ENCODE measurements at places on chromosomes 7 and 10. TPM values are rescaled to one million over a fixed set of nuclear protein-coding genes. Genes with fewer than 3 reads are reported as not detected.
A peak's percentile ranks its signal among the peaks of the same experiment; 100 is the strongest.

GRCh38 chr7:46386428-46387399, 465.6 kb upstream of the IGFBP3 start:
- no peak for DNase-seq

DNA sequence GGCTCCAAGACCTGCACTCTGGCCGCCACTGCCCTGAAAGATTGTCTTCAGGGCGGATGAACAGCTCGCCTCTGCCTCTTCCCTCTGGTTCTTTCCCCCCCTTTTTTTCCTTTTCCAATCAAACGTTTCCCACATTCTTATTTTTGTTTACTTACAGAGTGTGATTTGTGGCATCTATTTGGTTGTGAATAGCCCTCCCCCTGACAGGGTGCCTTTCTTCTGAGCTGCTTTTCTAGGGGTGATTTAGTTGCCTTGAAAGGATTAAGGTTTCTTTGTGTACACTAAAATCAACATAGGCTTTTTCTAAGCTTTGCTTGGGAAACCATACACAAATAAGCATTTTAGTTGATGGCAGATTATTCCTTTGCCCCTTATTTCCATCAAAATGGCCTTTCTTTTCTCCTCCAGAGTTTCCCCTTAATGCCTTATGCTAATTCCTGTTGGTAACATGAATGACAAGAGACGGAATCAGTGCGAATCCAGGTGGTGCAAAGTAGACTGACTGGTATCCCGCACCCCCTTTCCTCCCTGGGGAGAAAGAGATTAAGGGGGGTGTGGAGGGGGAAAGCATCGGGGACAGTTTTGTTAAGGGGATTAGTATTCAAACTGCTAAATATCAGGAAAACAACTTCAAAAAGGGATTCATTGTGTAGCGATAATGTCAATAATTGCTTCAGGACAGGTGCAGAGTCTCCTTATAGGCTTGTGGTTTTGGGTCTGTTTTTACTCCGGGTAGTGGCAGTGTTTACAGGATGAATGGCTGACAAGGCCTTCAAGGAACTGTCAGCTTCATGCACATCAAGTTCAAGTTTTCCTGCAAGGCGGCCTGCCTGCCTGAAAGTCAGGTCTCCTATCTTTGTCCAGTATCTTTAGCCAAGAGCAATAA, 431.6 kb upstream of the GALNT17 start:
- DNase-seq, result no peak

- DNase-seq, result no peak
Observed at GRCh38 chr7:19707240-19707639, 1.6 kb downstream of the POLR1F start.

DNA sequence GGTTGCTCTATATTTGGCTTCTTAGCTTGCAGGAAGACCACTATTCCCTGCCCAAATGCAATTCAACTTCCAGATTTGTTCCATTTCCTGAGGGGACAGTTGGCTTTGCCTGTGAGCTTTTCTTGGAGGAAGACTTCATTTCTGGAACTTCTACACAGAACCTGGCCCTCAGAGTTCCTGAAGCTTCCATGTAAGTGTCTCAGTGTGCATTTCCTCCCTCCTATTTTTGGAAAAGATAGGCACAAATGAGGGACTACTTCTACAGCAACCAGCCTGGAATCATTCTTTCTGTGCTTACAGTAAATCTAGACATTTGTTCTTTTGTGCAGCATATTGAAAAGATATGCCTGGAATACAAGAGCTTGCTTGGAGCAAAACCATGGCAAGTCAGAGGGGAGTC, 164.3 kb downstream of the CREB5 start:
- DNase-seq, result no peak

- DNase-seq, result no peak
Observed at GRCh38 chr10:23725548-23725947, 286.7 kb downstream of the OTUD1 start.

CCL24 gene
- not detected for total RNA-seq

TRPV6 gene
- not detected for total RNA-seq

- no peak for DNase-seq
Observed at GRCh38 chr10:96352027-96352426, 6.8 kb downstream of the OPALIN start.

GIMAP4 gene
- total RNA-seq, result 88.3 TPM

DNA sequence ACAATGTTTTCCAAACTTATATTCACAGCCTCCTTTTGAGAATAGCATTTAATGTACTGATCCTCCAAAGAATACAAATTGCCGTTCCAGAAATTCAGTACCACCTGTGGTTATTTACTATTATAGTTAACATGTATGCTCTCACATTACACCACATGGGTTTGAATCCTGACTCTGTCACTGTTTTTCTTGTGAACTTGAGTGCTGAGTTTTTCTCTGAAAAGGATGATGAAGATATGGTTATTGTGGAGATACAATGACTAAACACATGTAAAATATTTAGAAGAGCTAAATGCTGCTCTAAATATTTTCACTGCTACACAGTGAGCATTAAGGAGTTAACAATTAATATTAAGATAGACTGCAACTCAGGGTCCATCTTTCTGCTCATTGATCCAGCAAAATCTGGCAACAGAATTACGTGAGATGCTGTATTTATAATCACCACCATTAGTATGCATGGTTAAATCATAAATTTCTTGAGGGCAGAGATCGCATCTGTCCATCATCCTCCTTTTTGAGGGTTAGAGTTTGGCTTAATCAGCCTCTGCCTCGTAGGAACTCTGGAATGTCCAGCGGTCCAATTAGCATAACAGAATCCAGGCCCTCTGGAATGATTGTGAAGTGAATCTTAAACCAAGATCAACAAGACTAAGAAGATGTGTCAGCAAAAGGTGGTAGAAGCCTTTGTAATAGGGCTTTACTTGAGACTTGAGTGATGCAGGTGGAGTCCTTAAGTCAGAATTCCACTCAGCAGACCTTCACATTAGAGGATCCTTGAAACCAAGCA, 152.8 kb downstream of the MACC1 start:
- no peak for DNase-seq

DNA sequence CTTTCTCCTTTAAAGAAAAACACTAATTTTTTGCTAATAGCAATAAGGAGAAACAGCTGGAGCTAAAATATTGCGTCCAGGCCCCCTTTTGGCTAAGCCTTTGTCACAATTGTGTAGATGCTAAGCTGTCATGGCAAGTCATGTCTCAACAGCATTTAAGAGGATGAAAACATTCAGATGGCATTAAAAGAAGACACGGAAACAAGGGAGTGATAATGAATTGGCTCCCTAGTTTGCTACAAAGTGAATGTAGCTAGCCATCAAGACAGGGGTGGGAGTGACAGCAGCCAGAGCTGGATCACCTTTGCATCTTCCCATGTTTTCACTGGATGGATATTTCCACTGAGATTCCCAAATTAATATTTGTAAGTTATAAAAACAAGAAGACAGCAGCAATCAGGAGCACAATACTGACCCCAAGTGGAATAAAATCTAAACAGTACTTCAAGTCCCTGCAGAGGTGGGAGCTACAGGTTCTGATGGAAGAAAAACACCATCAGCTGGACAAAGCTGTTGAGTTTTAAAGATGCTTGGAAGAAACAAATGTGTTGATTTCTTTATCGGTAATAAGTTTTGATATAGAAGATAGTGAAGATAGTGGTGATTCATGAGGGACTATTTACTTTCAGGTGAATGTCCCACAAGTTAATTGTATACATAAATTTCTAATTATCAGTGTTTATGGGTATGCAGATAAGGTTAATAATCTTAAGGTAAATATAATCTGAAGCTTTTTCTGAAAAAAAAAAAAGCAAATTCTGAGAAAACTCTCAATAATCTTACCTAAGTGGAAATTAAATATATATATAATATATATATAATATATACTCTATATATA, 129.4 kb downstream of the SLC16A9 start:
- DNase-seq, result no peak

MBL2 gene
- not detected for total RNA-seq

GRCh38 chr10:70087616-70088307, 35.1 kb downstream of the MACROH2A2 start:
- DNase-seq, result no peak

GRCh38 chr7:45028138-45028919, 28.3 kb downstream of the CCM2 start:
- DNase-seq, result peak; percentile 42

ATG9B gene
- total RNA-seq, result 12.6 TPM

GRCh38 chr7:128030654-128031611, at the start of gene LRRC4:
Gene LRRC4 (minus strand): TSS chr7:128031437. CDS start chr7:128030640, 797 bp downstream.
- DNase-seq, result peak; percentile 43

DNA sequence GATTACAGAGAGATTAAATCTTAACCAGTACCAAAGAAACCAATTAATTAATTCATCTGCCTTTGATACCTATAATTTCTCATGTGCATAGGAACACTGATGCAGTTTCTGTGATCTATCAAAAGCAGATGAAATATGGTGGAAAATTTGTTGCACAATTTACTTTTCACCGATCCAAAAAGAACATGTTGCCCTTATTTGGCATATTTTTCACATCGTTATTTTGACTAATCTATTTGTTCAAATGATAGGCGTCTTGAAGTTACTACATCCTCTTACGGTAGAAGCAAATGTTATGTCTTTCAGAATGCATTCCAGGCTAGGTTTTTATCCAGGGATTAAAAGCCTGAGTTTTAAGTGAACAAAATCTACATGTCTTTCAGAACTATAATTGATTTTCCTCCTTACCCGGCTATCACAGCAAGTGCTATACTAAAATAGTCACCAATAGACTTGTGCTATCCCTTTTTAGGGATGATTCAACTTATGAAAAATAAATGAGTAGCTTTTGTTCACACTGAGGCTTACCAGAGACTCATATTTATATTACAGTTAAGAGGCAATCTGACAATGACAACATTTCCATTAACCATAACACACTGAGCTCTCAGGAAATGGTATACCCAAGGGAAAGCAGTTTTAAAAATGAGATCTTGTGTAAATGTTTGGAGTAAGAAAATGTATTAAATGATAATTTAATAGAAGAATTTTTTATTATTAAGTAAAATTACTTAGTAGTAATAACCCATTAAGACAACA, 16.8 kb upstream of the TES start:
- no peak for DNase-seq

- DNase-seq, result no peak
Observed at GRCh38 chr7:73847941-73848723, 5.8 kb upstream of the METTL27 start.

SEC24C gene
- total RNA-seq, result 87.5 TPM

- peak; percentile 73 for DNase-seq
Observed at GRCh38 chr10:3563298-3563697, 221.7 kb downstream of the KLF6 start.

UTF1 gene
- total RNA-seq, result not detected

PNLIPRP1 gene
- total RNA-seq, result not detected

DNA sequence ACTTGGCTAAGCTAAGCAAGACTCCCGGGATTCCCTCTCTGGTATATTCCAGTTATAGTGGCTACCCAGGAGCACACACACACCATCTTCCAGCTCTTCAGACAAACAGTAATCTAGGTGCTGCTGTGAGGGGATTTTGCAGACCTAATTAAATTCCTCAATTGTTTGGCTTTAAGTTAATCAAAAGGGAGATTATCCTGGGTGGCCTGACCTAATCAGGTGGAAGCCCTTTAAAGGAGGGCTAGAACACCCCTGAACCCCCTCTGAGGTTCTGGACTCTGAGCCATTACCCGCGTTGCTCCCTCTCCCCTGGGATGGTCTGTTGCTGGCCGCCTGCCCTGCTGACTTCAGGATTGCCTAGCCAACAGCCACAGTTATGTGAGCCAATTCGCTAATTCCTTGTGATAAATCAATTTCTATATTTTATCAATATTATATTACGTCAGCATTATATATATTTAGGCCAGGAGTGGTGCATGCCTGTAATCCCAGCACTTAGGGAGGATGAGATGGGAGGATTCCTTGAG, 6.4 kb downstream of the SFXN2 start:
- no peak for DNase-seq

DNA sequence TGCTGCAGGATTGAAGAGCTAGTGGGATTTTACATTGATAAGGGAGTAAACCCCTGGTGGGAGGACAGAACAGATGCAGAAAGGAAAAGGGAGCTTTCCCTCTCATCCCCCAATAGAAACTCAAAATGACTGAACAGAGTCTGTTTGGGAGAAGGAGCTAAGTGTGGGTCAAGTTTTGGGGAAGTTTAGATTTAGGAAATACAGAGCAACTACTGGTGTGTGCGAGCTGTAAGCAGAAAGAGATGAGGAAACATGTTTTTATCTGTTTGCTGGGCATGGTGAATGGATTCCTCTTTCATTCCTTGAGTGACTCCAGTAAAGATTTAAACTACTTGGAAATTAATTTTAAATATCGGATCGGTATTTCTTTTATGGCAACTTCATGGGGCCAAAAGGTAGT, 132.7 kb downstream of the AOAH start:
- no peak for DNase-seq

DNA sequence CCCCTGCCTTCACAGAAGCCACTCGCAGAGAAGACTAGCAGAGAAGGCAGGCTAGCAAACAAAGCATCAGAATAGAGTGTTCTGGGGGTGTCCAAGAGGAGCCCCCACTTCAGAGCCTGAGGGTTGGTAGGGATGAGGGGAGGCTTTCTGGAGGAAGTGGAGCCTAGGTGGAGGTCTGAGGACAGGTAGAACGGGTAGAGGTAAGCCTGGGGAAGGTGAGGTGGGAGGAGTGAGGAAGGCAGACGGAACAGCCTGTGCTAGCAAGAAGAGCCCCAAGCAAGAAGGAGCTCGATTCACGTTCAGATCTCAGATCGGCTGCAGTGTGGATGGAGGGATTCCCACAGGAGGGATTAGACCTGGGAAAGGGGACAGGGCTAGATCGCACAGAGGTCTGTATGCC, 66.0 kb upstream of the DUSP5 start:
- no peak for DNase-seq

DEPP1 gene
- 0.16 TPM for total RNA-seq

- no peak for DNase-seq
Observed at GRCh38 chr7:25314094-25314730, 85.9 kb upstream of the NPVF start.

- no peak for DNase-seq
Observed at GRCh38 chr7:16317406-16317805, 103.9 kb downstream of the CRPPA start.

GRCh38 chr7:37211097-37211880, 237.4 kb downstream of the ELMO1 start:
- DNase-seq, result no peak

All from activated CD8-positive, alpha-beta T cell treated with anti-CD3 and anti-CD28 coated beads for 36 hours (primary cell).